ENCODE measurements at places on chromosomes 3 and 15. TPM values are rescaled to one million over a fixed set of nuclear protein-coding genes. Genes with fewer than 3 reads are reported as not detected.

DUOXA2 gene
- polyA plus RNA-seq, result not detected

PCOLCE2 gene
- 17.4 TPM for polyA plus RNA-seq

COL6A5 gene
- polyA plus RNA-seq, result 0.05 TPM

PRR23B gene
- polyA plus RNA-seq, result not detected

LRCH3 gene
- polyA plus RNA-seq, result 17.1 TPM

GPR156 gene
- 0.73 TPM for polyA plus RNA-seq

NRROS gene
- polyA plus RNA-seq, result 2.3 TPM

IGDCC3 gene
- 16.4 TPM for polyA plus RNA-seq

MME gene
- 15.2 TPM for polyA plus RNA-seq

GOLGA8R gene
- not detected for polyA plus RNA-seq

PSMA4 gene
- 466 TPM for polyA plus RNA-seq

TCF12 gene
- 26.9 TPM for polyA plus RNA-seq

FHIT gene
- polyA plus RNA-seq, result 8.3 TPM

RNF123 gene
- polyA plus RNA-seq, result 14.6 TPM

TTLL13 gene
- polyA plus RNA-seq, result not detected

GOLGA6L7 gene
- 0.47 TPM for polyA plus RNA-seq

FURIN gene
- polyA plus RNA-seq, result 7.4 TPM

TNK2 gene
- polyA plus RNA-seq, result 10.0 TPM

MUSTN1 gene
- 0.40 TPM for polyA plus RNA-seq

DAZL gene
- 2.5 TPM for polyA plus RNA-seq

NBEAL2 gene
- polyA plus RNA-seq, result 13.5 TPM

PRICKLE2 gene
- polyA plus RNA-seq, result 1.1 TPM

CLDN18 gene
- 0.19 TPM for polyA plus RNA-seq

B3GNT5 gene
- 5.1 TPM for polyA plus RNA-seq

HEG1 gene
- polyA plus RNA-seq, result 1.8 TPM

PRR23C gene
- not detected for polyA plus RNA-seq

SLC22A14 gene
- not detected for polyA plus RNA-seq

TERC gene
- polyA plus RNA-seq, result 2.4 TPM

BUB1B gene
- polyA plus RNA-seq, result 69.3 TPM

NUTM1 gene
- polyA plus RNA-seq, result 0.40 TPM

COPG1 gene
- polyA plus RNA-seq, result 51.5 TPM

GUCA1C gene
- polyA plus RNA-seq, result not detected

CAMK1 gene
- polyA plus RNA-seq, result 4.4 TPM

CD276 gene
- 60.9 TPM for polyA plus RNA-seq

PTH1R gene
- 1.1 TPM for polyA plus RNA-seq

MORC1 gene
- polyA plus RNA-seq, result not detected

ATP13A4 gene
- not detected for polyA plus RNA-seq

MLF1 gene
- 55.0 TPM for polyA plus RNA-seq

PP2D1 gene
- 0.40 TPM for polyA plus RNA-seq
